Cardiac septum (tissue), 1 donor: ENCODE measurements at places on chromosomes 11 and 22. TPM values are rescaled to one million over a fixed set of nuclear protein-coding genes. Genes with fewer than 3 reads are reported as not detected.
A peak's percentile ranks its signal among the peaks of the same experiment; 100 is the strongest.

DNA sequence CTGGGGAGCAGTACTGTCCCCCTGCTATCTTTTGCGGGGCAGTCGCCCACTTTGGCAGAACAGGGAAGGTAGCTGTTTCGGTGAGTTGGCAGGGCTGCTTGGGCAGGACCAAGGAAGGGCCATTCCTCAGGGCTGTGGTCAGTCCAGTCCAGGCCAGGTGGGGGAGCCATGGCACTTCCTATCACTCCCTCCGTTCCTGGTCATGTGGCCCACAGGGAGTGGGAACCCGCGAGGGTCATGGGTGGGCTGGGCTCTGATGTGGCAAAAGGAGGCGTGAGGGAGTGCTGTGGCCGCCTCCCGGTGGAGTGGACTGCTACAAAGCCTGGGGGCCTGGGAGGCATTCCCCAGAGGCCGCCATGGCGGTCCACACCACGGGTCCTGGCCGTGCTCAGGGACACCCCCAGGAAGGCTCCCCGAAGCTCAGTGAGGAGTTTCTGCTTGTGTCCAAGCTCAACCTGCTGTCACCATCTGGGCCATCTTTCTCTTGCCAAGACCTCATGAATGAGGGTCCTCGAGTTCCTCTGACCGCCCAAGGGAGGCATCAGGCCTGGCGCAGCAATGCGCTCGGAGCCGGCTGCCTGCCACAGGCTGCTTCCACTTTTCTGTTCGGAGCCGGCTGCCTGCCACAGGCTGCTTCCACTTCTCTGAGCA lies 11.9 kb downstream of the CHID1 start:
- DNase-seq = no peak

- DNase-seq = peak; percentile 69
These were observed 5.9 kb downstream of the YWHAH start for GRCh38 chr22:31950226-31950625.

- DNase-seq = no peak
These were observed 109.0 kb downstream of the OSBP2 start for GRCh38 chr22:30803679-30804078.

DNA sequence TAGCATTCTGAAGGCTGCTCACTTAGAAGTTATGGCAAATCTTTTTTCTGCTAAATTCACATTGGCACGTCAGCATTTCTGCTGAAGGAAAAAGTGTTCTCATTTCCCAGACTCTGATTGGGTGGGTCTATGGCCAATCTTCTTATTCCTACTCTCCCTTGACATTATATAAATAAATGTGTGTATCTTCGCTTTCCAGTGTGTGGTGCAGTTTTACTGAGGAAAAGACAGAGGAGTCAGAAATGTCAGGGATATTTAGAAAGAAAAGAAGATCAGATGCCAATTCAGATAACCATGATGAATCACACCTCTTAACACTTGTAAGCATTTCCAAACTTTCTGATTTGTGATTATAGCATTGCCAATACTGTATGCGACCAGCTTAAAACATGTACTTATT lies 3.2 kb upstream of the BDNF start:
- DNase-seq = no peak

GRCh38 chr11:82384308-82384707 lies 349.4 kb downstream of the FAM181B start:
- DNase-seq = no peak

- DNase-seq = no peak
These were observed 4.3 kb upstream of the PNPLA3 start for GRCh38 chr22:43919106-43919973.

DNA sequence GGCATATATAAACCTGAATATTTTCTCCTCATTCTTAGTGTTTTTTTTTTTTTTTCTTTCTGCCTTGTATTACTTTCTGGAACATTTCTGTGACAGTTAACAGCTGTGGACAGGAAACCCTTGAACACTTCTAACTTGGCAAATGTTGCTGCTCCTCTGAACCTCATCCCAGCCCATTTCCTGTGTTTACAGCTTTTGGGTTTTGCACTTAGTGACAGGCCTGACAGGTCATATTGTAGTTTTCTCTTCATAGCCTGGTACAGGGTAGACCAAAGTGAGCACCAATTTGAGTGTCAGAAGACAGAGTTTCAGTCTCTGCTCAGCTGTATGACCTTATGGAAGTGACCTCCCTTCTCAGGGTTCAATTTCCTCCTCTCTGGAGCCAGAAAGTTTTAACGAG lies 91.6 kb downstream of the STIM1 start:
- no peak for DNase-seq

DNA sequence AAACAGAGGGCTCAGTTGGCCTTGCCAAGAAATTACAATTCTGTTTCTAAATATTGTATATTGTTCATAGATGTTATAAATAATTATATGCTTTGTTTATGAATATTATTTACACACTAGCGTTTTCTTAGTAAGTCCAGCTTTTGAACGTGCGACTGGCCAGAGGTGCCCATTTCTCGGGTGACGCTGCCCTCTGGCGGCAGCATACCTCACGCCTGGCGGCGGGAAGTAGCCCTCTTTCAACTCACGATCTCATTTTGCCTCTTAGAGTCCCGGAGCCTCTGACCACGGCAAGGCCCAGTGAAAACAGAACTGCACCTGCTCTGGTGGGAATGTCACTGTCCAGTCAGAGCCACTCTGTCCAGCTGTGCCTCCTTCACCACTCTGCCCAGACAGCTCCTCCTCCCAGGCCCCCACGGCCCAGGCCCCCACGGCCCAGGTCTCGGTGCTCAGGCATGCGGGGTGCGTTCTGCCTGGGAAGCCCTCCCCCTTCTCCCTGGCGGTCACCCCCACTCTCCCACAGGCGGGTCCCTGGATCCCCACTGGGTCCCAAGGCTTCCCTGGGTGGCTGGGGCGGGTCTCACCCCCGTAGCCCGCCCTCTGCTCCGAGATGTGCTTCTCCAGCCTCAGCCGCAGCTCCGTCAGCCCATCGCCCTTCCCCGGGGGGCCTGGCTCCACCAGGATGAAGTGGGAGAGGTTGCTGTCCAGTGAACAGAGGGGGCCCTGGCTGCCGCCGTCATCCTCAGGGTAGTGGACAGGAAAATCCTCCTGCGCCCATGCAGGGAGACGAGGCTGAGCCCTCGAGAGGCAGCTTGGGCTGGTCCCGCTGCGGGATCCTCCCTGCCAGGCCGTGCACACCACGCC lies 19.3 kb downstream of the TSSC4 start:
- DNase-seq = no peak

DNA sequence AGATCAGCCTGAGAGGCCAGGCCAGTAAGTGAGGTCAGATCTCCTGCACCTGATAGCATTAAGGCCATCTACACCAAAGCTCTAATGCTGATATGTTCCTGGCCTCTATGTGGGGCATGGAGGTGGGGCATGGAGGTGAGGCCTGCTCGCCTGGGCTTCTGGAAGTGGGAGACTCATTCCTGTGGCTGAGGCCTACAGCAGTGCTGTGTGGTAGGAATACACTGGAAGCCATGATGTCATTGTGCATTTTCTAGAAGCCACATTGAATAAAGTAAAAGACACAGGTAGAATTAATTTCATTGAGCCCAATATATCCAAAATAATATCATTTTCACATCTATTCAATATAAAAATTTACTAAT lies 2.7 kb downstream of the PNPLA3 start:
- DNase-seq = no peak

GRCh38 chr11:31814176-31814868 lies 3.2 kb upstream of the PAX6 start:
- DNase-seq = no peak

GRCh38 chr11:7889985-7890384 lies 41.1 kb downstream of the OR10A6 start:
- DNase-seq = no peak

DNA sequence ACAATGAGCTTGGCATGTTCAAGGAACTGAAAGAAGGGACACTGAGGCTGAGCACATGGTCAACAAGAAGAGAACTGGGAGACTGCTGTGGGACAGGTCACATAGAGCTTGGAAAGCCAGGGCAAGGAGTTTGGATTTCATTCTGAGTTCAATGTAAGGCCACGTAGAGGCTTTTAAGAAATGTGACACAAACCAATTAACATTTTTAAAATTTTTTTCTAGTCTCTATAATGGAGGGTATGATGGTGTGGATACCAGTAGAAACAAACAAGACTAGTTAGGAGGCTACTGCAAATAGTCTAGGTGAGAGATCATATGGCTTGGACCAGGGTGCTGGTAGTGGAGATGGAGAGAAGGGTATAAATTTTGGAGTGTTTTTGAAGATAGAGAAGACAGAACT lies 56.7 kb downstream of the RAB30 start:
- DNase-seq = no peak

DNA sequence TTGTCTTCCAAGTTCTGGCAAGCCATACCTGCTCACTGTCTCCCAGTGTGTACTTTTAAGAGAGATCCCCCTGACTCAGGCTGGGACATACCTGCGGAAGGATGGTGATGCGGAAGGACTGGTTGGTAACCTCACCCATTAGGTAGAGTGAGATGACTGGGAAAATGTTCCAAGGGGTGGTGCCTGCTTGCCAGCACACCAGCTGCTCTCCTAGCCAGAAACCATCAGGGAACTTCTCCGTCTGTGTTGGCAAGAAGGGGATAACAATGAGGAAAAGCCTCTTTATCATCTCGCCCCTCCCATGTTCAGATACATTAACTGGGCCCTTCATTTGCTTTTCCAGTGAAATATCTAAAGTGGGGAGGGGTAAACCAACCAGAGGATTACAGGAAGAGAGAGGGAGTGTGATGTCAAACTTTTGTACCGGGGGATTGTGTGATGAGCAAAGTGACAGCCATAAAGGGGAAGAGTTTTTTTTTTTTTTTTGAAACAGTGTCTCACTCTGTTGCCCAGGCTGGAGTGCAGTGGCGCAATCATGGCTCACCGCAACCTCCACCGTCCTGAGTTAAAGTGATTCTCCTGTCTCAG lies at the start of gene BACE1-AS:
BACE1-AS (plus strand) TSS at position 538 of the 588 bp plus-strand sequence.
- peak; percentile 63 for DNase-seq

Gene MN1
- 6.4 TPM for total RNA-seq

Gene DMC1
- 1.9 TPM for total RNA-seq

Gene CCDC73
- total RNA-seq = not detected

Gene APOA1
- total RNA-seq = 47.2 TPM

Gene CD3D
- 0.62 TPM for total RNA-seq

Gene PRRG4
- 0.40 TPM for total RNA-seq
